CD4-positive, alpha-beta T cell treated with Interleukin-4 for 1 hour (primary cell): ENCODE measurements at places on chromosomes 1 and 21.

GRCh38 chr1:13699936-13700520 lies at the start of gene PRDM2:
TSS of gene PRDM2 (plus strand) at chr1:13700188. CDS start at chr1:13715606, 15,418 bp downstream.
- DNase-seq = peak; percentile 71

- DNase-seq = no peak
Measured at GRCh38 chr1:45411510-45411899, 71.3 kb upstream of the MUTYH start.

GRCh38 chr1:207497941-207498340 lies 2.0 kb downstream of the CR1 start:
- no peak for DNase-seq

DNA sequence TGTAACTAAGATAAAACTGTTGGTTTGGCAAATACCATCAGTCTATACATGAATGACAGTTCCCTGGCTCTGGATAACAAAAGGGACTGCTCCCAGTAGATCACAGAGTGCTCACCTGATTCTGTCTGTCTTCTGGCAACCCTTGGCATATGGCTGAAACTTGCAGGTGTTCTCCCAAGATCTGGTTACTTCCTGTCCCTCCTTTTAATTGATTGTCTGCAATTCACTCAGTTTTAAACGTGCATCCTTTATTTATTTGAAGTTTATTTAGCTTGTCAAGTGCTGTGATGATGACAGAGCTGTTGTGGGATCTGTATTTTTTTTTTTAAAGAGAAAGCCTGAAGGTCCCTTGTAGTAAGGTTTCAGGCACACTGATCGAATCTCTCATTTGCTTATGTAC lies 3.4 kb downstream of the KCNA3 start:
- peak; percentile 76 for DNase-seq

DNA sequence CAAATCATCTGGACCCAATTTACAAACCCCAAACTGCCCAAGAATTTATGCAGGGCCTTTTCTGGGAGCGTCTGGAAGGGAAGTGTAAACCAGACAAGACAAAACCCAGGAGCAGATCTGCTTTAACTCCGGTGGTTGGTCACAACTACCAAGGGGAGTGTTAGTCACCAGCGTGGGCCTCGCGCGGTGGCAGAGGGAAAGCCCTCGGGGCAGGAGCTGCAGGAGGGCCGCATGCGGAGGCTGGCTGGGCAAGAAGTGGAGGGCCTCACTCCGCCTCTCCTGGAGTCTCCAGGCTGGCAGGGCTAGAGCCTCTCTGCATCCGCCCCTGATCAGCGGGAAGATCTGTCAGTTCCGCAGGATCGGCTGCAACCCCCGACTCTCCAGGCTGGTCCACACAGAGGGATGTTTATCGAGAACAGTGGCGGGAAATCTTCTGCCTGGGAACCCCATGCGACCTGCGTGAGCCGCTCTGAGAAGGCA lies 2.0 kb downstream of the COL24A1 start:
- no peak for DNase-seq

GRCh38 chr21:44596068-44596725 lies 3.9 kb upstream of the KRTAP10-6 start:
- no peak for DNase-seq

DNA sequence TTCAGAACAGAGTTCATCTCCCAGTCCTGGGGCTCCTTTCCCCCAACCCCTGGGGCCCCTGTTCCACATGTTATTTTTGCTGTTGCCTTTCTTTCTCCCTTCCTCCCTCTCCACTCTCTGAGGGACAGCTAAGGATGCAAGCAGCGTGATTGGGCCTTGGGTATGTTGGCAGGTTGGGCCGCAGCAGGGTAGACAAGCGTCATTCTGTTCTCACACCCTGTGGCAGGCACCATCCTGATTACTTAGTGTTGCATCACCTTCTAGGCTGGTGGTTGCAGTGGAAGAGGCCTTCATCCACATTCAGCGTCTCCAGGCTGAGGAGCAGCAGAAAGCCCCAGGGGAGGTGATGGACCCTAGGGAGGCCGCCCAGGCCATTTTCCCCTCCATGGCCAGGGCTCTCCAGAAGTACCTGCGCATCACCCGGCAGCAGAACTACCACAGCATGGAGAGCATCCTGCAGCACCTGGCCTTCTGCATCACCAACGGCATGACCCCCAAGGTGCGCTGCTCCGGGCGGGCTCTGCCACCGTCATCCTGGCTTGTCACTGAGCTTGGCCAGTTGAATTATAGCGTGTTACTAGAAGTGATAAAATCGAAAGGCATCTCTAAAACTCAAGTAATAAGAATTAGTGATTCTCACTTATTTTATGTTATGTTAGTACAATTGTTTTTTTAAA lies 43.4 kb downstream of the VANGL1 start:
- no peak for DNase-seq

DNA sequence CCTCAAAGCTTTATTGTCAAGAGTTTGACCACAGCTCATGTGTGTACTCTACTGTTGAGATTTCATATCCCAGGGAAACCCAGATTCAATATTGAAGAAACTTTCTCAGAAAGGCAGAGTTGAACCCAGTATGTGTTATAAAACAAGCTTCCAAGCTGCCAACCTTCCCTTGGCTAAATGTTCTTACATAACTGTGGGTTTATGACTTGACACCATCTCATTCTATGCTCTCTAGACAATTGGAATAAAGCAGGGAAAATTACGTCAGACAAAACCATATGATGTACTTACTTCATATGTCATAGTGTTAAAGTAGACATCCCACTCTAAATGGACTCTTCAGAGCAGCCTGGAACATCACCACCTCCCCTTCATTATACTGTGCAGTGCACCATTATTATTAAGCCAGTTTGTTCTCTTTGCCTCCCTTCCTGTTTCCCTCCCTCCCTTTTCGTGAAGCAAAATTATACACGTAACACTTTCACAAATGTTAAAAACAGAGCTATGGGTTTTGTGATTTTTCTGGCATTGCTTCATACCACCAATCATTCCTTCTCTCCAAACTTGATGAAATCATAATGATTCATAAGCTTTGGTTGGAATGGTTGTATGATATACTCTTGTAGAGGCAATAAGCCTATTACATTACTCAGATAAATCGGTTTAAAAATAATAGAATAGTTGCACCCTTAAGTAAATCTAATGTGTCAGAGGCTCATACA lies 507.2 kb downstream of the LTN1 start:
- DNase-seq = no peak

DNA sequence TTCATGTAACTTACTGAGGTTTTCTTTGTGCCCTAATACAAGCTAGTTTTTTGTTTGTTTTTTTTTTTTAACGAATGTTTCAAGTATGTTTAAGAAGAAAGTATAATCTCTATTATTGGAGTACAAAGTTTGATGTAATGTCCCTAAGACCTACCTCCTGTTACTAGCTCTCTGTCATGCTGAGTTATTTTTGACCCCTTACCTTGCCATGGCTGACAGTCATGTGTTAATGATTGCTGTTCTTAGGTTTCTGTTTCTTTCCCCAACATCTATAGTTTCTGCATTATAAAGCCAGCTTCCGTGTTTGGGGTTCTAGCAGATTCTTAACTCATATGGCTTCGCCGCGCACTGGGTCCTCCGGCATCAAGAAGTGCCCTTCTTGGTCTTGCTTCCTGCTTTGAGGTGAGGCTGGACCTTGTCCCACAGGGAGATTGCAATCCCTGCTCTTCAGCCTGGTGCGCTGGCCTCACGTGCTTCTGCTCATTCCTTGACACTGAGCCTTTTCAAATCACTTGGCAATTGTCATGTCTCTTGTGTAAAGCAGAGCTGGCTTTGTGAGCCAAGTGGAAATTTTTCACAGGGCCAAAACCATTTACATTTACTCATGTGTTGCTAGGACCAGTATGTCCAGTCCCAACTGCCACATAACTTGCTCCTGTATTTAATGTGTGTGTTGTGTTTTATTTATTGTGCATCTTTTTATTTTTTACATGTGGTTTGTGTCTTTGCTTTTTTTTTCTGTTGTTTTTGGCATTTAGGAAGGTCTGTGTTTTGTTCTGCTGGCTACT lies 135.0 kb upstream of the COL6A1 start:
- no peak for DNase-seq

- DNase-seq = no peak
Measured at GRCh38 chr1:31148409-31148808, 82.9 kb upstream of the PUM1 start.

- DNase-seq = no peak
Measured at GRCh38 chr1:16266411-16267118, 29.6 kb upstream of the CPLANE2 start.

- no peak for DNase-seq
Measured at GRCh38 chr1:116732726-116733125, 21.5 kb upstream of the CD2 start.

- no peak for DNase-seq
Measured at GRCh38 chr1:115782571-115783281, 14.2 kb upstream of the CASQ2 start.

GRCh38 chr1:109618661-109619575 lies 498 bp downstream of the GNAT2 start:
- DNase-seq = no peak

DNA sequence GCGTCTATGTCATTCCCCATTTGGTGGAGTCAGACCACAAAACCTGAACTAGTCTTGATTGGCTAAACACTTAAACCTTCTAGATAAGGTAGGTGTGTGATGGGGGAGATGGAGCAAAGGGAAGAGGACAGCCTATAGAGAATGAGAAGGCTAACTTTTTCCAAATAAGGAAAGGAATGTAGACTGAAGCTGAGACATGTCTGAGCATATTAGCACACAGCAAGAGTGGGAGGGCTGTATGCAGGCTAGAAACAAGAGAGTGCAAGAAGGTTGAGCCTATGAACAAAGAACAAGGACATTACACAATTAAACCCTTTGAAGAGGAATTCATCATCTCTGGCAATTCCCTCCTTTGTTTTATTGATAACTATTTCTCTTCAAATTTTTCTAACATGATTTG lies 89.2 kb upstream of the OLFM3 start:
- DNase-seq = no peak

DNA sequence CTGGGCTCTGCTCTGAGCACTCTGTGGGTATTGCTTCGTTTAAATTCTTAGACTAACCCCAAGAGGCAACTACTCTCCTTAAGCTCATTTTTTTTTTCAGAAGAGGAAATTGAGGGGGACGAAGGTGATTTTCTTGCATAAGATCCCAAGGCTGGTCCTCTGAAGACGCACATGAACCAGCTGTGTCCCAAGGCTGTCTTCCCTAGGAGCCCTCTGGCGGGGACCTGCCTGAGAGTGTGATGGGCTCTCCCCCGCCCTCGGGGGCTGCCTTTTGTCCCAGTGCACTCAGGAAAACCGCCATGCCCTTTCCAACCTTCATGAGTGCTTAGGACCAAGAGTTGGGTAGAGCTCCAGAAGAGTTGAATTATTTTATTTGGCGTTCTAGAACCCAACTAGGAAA lies 21.7 kb downstream of the UMODL1 start:
- DNase-seq = no peak

- no peak for DNase-seq
Measured at GRCh38 chr1:146039844-146040194, 18.3 kb upstream of the HJV start.

GRCh38 chr1:206903687-206904086 lies 6.4 kb downstream of the IL24 start:
- DNase-seq = no peak

GRCh38 chr21:42515708-42516502 lies 2.3 kb downstream of the SLC37A1 start:
- DNase-seq = no peak

DNA sequence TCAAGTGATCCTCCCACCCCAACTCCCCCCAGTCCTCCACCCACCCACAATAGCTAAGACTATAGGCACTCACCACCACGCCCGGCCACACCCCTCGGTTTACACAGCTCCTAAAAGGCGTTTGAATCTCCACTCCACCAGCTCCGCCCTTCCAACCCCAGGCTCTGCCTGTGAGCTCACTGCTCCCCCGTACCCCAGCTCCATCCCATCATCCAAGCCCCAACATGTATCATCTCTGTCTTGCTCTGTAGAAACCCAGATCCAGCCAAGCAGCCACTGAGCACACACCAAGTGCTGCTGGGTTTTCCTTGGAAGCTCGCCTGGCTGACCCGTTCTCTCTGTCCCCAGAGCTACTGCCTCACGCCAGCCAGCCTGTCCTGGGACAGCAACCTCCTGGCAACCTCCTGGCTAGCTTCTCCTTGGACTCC lies 12.0 kb upstream of the S100A2 start:
- no peak for DNase-seq

- no peak for DNase-seq
Measured at GRCh38 chr1:906600-907420, 16.9 kb upstream of the SAMD11 start.

DNA sequence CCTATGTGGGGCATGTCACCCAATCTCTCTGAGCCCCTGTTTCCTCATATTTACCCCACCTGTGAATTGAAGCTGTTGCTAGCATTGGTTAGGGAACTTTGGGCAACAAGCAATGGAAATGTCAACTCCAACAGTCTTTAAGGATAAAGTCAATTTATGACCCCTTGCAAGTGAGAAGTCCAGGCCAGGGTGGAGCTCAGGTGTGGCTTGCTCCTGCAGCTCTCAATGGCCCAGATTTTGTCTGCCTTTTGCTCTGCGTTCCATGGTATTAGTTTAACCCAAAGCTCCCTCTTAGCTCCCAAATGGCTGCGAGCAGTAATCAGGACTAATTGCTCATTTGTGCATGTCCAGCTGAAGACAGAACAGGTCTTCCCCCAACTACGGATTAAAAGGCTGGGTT lies 70.4 kb upstream of the ABCG1 start:
- DNase-seq = no peak

GRCh38 chr1:169563650-169564049 lies 22.6 kb downstream of the F5 start:
- no peak for DNase-seq

- no peak for DNase-seq
Measured at GRCh38 chr1:8315573-8316475, 2.1 kb upstream of the SLC45A1 start.

GRCh38 chr1:35675773-35676172 lies 34.4 kb upstream of the PSMB2 start:
- no peak for DNase-seq

GRCh38 chr1:77759071-77760028 lies at the start of gene USP33:
TSS of gene USP33 (minus strand) at chr1:77759852. CDS start at chr1:77741697, 18,155 bp downstream.
- peak; percentile 89 for DNase-seq

GRCh38 chr1:113073479-113073950 lies 517 bp downstream of the LRIG2 start:
- DNase-seq = no peak

- peak; percentile 41 for DNase-seq
Measured at GRCh38 chr1:41791667-41792484, 126.8 kb downstream of the HIVEP3 start.

DNA sequence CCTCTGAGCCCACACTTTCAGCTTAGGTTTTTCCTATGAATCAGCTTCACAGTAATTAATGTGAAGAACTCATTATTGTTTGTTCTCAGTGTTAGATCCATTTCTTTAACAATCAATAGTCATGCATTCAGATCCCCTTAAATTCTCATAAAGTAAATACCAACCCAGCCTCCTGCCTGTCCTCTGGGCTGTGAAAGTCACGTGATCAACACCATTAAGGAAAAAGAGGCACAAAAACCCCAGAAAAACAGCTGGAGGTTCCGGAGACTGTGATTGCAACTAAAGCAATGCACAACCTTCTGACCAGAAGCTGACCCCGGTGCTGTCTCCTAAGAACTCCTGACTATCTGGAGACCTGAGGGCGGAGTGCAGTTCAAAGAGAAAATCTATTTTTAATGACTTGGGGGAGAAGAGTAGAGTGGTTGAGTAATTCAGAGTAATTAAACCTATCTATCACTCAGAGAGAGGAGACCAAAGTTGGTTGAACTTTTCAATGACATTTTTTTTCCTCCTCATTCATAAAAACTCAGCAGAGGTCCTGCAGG lies 132.5 kb downstream of the PLXNA2 start:
- DNase-seq = no peak
